ENCODE measurements at places on chromosomes 12 and 14.

GRCh38 chr12:22101749-22102243, 55.8 kb downstream of the CMAS start:
- DNase-seq = no peak

- DNase-seq = no peak
These were observed 64.4 kb upstream of the FZD10 start for GRCh38 chr12:130097798-130098255.

GRCh38 chr12:42475106-42475505, 114.4 kb downstream of the PRICKLE1 start:
- no peak for DNase-seq

- DNase-seq = no peak
These were observed 26.7 kb downstream of the C14orf132 start for GRCh38 chr14:96065661-96066459.

- no peak for DNase-seq
These were observed 20.1 kb downstream of the ARL6IP4 start for GRCh38 chr12:123000578-123000977.

DNA sequence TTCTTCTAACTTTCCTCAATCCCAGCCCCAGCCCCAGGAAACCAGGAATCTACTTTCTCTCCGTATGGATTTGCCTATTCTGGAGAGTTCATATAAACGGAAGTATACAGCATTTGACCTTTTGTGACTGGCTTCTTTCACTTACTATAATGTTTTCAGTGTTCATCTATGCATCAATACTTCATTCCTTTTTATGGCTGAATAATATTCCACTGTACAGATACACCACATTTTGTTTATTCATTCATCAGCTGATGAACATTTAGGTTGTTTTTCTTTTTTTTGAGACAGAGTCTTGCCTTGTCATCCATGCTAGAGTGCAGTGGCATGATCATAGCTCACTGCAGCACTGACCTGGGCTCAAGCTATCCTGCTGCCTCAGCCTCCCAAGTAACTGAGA, 3.9 kb upstream of the PLEKHG3 start:
- no peak for DNase-seq

- no peak for DNase-seq
These were observed 40.1 kb downstream of the NGB start for GRCh38 chr14:77230914-77231313.

DNA sequence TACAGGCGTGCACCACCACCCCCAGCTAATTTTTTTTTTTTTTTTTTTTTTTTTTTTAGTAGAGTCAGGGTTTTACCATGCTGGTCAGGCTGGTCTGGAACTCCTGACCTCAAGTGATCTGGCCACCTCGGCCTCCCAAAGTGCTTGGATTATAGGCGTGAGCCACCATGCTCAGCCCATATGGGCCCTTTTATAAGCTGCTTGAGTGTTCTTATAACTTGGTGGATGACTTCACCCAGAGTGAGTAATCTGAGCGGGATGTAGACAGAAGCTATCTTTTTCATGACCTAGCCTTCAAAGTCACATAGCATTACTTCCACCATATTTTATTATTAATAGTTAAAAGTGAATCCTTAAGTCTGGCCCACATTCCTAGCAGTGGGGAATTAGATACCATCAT, 16.4 kb downstream of the BBOF1 start:
- no peak for DNase-seq

DNA sequence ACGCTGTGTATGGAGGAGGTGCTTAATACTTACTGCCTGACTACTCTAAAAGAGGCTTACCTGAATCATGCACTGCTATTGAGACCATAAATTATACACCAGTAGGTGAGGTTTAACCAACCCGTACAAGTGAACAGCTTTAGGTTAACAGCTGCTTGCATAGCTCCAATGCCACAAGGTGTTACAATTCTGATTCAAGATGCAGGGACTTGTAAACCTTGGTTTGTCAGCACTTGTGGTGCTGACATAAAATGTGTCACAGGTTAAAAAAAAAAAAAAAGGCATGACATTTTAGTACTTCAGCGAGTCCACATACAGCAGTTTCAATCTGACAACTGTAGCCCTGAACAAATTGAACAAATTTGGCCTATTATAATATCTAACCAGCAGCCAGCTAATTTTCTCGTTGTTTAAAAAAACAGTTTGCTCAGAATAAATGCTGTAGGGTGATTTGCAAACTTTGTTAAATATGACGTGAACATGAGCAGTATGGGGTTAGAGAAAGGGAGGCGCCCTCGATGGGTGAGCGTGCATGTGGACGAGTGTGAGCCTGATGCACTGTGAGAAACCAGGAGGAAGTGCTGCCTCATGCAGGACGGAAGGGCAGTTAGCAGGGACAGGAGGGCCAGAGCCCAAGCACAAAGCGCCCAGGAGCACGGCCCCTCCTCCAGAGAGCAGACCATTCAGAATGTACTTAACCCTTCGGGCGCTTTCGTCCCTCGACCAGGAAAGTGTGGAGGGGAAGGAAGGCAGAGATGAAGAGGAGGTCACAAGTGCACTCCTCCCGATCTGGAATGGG, 44.7 kb downstream of the TCHP start:
- DNase-seq = no peak

DNA sequence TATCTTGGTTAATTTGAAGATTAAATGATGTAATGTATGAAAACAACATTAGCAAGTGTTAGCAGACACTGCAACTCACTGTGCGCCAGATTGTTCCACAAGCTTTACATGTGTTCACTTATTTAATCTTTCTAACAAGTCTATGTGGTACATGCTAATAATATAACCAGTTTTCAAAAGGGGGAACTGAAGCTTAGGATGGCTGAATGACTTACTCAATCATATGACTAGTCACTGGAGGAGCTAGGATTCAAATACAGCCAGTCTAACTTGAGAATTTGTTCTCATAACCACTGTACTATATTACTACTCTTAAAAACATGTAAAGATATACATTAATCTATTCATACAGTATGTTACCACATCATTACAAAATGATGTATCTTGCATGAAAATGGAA, 60.5 kb upstream of the LRIG3 start:
- no peak for DNase-seq

DNA sequence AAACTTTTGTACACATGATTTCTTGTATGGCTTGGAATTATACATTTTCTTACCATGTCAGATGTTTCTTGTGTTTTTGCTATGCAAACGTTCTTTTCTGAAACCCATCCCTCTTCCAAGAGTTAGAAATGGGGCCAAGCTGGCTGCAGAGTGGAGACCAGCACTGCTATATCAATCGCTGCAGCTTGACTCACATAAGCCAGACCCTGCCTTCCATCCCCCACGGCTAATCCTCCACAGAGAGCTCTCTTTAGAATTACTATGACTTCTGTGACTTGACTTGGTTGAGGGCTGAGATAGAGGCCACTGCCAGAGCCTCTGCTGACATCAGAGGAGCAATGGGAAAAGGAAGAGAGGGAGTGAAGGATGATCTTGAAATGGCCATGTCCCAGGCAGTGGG, 147.9 kb downstream of the DACT1 start:
- no peak for DNase-seq

DNA sequence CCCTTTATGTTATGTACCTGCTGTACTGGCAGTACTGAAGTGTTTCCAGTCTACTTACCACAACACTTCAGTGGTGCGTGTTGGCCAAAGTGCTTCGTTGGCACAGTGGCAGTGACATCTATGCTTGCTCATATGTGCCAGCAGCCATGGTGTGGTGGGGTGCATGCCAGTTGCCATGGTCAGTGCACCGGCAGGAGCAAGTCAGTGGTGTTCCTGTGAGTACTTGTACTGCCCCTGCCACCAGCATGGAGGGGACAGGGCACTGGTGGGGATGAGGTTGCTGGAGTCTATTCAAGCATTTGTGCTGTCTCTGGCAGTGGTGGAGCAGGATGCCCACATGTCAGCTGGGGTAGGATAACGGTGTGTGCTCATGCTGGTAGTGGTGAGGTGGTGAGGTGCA, 800.0 kb downstream of the TRHDE start:
- no peak for DNase-seq

GRCh38 chr12:110073049-110073831, 24.9 kb upstream of the C12orf76 start:
- no peak for DNase-seq

DNA sequence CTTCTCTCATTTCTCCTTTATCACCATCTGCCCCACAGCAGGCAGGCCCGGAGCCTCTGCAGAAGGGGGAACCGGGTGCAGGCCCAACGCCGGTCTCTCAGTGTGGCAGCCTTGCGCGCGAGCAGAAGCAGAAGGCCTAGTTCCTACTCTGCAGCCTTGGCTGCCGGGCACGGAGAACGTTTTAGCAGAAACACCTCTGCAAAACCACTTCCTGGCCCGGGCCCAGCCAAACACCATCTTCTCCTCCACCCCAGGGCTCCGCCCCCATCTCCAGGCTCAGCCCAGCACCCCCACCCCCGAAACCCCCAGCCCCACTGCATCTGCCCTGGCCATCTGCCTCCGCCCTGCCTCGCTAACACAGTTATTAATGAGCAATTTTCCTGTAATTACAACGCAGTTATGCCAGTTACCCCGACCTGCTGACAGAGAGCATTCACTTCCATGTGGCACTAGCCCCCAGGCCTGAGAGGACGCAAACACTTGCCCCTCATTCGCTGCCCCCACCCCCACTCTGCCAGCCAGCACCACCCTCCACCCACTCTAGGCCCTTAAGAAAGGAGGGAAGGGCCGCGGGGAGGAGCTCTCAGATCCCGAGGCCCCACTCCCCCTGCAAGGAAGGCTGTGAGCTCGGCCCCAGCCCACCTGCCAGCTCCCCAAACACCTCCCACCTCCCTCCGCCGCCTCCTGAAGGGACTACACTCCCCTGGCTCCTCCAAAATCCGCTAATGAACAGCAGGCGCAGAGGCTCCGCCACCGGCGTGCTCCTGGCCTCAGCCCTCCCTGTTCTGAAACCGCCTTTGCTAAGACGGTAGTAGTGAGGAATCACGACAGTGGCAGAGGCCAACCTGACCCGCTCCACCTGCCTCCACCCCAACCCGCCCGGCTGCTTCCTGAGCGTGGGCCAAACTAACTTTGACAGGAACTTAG, 44.7 kb upstream of the FBRSL1 start:
- peak; percentile 74 for DNase-seq

DNA sequence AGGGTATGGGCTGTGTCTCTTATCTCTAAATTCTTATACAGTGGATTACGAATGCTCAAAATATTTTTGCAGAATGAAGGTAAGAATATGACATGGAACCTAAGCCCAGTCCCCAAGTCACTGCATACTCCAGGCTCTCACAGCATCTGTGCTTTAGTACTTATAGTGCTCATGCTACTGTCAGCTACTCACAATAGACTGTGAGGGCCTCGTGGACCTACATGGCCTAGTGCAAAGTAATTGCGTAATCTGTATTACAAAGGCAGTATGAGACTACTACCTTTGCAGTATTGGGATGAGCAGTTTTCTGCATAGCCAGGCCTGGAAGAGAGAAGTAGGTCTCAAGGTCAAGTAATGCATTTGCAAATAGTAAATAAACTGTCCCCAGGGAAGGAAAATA, 27.9 kb downstream of the VWF start:
- no peak for DNase-seq

Measured in activated T-helper 1 cell treated with Interleukin-2 at 50 U/mL for 16 hours (primary cell).